COR-L47 (cell line): ENCODE measurements at places on chromosomes 5 and 9.

DNA sequence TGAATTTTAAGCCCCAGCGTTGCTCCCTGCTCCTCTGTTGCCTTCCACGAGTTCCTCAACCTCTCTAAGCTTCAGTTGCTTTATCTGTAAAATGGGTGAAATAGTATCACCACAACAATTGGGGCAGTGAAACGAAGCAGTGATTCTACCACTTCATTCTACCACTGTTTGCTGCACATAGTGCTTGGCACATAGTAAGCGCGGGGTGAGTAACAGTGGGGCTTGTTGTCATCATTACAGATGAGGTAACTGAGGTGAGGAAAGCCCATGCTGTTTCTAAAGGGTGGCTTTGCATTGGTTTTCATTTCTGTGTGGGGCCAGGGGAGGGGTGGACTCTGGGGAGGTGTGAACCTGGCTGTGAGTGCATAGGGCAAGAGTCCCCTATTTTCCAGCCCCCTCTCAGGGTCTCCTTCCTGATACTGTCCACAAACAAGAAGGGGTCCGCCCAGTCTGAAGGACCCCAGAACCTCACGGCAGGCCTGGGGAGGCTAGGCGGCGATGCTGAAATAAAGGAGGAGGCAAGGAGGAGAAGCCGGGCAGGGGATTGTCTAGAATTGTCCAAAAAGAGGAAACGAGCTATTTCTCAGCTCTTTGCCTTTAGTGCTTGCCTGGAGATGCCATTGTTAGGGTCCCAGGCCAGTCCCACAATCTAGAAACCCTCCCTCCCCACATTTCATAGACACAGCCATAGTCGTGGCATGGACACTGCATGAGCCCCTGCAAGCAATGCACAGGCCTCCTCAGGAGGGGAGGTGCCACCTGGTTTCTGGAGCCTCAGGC lies 65.6 kb downstream of the IL6ST start:
- no peak for DNase-seq

DNA sequence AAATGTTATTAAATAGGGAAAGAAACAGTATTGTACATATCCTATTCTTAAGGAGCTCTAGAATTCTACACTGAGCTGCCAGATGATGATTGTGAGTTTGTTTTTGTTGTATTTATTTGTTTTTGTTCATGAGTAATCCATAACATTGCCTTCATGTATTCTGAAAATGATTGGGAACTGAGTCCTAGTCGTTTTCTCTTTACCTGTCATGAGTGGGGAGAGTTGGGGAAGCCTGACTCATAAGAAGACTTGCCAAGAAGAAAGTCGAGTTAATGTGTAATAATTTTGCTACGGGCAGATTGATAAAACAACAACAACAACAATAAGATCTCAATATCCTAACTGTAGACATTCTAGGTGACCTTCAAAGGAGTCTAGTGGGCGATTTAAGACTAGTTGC lies 103.8 kb downstream of the ANKRD55 start:
- DNase-seq = no peak

GRCh38 chr5:58048954-58049353 lies 410.9 kb downstream of the PLK2 start:
- DNase-seq = no peak

DNA sequence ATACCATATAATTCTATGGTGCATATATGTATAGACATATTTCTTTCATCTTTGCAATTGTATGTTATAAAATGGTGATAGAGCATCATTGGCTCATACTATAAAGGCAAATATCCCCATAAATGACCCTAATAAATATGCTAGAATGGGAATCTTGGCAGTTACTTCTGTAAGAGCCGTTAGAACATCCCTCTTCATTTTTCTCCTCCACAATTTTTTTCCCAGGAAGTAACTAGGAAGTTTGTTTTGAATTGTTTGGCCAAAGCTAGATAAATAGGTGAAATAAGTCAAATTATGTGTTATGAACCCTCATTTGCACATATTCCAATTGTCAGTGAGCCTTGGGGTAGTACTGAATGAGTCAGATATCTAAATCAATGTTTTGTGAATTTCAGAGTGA lies 209.9 kb downstream of the ADAMTSL1 start:
- no peak for DNase-seq

- DNase-seq = peak; percentile 2
These were observed 174.7 kb upstream of the PRDM9 start for GRCh38 chr5:23332650-23333251.

- DNase-seq = no peak
These were observed 40.2 kb upstream of the DTWD2 start for GRCh38 chr5:119028575-119028974.

DNA sequence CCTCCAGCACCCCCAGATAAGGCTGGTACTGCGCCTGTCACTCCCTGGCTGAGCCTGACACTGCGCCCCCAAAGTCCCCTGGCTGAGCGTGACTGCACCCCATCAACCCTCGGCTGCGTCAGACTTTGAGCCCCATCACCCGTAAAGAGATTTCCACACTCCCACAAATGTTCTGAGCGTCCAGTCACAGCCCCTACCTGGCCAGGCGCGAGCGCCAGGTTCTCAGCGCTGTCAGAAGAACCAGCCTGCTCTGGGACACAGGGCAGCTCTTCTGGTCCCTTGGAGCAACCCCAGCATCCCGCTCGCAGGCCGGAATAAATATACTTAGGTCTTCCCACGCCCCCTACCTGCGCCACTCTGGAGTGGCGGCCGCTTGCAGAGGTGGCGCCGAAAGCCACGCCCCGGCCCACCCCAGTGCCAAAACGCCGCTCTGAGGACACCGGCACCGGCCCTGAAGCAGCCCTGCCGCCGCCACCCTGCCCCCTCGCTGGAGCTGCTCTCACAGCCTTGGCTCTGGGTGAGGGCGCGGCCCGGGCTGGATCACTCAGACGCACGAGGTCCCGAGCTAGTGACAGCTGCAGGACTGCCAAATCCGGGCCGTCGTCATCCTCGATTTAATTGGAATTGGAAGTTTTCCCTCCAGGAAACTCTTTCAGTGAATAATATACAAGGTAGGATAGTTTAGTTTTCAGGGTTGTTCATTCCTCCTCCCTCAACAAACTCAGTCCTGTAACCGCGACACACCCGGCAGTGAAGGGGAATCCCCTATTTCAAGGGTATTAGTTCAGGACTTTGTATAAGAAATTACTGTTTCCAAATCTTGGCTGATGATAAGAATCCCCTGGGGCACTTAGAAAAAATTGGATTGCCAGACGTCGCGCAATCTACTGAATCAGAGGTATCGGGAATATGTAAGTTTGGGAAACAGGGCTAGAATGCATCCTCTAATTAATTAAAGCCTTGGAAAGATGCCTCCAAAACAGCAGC lies 1.2 kb upstream of the CEMIP2 start:
- DNase-seq = peak; percentile 79

- peak; percentile 52 for DNase-seq
These were observed 33.8 kb downstream of the TGFBI start for GRCh38 chr5:136062366-136063274.

DNA sequence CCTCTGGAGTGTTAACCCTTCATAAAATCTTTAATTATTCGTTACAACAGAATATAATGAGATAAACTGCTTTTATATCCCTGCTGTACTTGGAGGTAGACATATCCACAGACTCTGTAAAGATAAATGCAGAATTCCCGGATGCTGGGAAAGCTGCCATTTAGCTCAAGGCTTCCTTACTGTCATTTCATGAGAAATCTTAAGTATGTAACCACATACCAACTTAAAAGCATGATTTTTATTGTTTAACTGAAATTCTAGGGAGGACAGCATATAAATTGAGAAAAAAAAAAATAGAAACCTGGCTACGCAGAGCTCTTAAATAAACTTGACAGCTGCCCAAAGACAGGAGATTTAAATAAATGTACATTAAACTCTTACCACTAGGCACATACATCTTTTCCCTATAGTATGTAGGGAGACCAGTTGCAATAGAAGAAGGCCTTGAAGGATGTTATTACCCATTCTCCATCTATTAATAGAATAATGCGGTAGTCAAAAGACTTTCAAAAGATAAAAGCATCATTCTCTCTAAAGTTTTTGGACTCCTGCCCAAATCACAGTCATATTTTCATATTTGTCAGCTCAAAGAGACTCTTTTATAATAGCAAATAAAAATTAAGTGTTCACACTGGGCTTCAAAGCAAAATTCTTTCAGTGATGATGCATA lies 373.8 kb downstream of the NDUFS4 start:
- no peak for DNase-seq

- DNase-seq = peak; percentile 26
These were observed 116.9 kb upstream of the ARRDC3 start for GRCh38 chr5:91499943-91500531.

DNA sequence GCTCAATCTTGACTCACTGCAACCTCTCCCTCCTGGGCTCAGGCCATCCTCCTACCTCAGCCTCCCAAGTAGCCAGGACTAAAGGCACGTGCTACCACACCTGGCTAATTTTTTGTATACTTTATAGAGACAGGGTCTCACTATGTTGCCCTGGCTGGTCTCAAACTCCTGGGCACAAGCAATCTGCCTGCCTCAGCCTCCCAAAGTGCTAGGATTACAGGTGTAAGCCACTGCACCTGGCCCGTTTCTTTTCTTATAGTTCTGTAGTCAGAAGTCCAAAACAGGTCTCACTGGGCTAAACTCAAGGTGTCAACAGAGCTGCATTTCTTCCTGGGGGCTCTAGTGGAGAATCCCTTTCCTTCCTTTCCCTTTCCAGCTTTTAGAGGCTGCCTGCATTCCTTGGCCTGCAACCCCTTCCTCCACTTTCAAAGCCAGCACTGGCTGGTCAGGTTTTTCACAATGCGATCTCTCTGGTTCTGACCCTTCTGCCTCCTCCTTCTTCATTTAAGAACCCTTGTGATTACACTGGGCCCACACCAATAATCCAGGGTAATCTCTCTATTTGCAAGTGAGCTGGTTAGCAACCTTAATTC lies 16.3 kb downstream of the IRF1 start:
- DNase-seq = no peak

GRCh38 chr5:132190161-132190817 lies 37.4 kb downstream of the P4HA2 start:
- DNase-seq = peak; percentile 75

DNA sequence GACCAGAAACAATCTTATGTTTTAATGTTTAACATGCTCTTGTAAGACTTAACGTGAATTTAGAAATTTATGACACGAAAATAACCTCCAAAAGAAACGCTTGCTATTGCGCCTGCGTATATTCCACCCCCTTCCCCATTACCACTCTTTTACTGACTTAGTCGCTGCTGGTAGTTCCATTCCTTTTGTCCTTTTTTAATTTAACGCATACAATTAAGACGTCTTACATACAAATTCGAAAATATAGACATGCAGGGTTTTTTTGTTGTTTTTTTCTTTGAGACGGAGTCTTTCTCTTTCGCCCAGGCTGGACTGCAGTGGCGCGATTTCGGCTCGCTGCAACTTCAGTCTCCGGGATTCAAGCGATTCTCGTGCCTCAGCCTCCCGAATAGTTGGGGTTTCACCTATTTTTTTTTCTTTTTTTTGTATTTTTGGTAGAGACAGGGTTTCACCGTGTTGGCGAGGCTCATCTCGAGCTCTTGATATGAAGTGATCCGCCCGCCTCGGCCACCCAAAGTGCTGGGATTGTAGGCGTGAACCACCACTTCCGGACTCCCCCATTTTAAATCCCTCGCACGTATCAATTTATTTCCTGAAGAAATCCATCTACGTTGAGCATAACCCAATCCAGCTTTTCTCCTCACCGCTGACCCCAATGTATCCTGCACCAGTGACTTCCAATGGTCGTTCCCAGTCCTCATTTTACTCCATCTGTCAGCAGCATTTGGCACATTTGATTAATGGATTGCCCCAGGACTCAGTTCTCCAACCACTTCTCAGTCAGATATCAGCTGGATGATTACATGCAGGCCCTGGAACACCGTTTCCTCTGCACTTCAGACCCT lies 684 bp upstream of the MED7 start:
- peak; percentile 51 for DNase-seq

GRCh38 chr5:132110930-132111329 lies 37.3 kb downstream of the CSF2 start:
- no peak for DNase-seq

DNA sequence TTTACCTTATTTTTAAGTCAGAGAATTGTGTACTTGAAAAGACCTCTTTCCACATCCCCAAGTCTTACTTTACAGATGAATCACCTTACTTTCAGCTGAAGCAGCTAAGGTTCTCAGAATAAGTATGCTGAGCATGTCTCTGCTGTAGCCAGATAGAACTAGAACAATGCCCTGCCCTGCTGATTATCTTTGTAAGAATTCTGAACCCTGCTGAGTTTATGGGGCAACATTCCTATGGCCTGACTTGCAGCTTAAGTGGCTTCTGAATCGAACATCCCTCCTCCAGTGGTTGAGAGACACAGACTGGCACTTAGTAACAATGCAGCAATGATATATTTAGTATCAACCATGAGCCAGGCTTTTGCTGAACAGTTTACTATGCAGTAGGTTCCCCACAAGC lies 592.0 kb upstream of the WWC1 start:
- no peak for DNase-seq

DNA sequence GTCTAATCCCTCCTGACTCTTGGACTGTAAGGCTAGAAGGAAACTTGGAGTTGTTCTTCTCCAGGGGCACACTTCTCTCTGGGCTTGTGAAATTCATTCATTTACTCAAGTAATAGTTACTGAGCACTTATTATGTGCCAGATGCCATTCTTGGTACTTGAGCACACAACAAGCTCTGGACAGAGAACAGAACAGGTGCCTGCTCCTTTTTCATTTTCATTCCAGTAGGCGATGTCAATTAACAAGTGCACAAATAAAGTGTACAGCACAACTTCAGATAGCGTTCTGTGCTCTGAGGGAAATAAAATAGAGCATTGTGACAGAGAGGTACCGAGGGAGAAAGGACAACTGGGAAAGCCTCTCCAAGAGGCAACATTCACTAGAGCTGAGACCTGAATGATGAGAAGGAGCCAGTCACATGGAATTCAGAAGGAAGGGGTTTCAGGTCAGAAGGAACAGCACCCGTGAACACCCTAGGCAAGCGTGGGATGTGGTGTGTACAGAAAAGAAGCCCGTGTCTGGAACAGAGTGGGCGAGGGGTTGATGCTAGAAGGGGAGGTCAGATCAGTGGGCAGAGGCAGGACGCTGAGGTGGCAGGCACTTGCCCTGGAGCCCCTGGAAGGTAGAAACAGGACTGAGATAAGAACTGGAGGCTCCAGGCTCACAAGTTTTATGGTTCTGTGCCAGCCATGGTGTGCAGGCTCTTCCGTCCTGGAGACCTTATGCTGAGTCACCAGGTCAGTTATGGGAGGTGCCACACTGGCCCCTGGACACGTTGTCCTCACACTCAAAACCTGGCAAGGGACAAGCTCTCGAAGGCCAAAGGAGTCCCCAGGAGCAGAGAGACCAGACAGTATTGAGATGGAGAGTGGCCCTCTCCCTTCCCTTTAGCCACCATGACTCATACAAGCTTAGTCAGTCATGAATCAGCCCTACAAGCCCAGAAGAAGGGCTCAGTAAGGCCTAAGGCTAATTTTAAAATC lies 7.2 kb upstream of the ABLIM3 start:
- no peak for DNase-seq

GRCh38 chr5:138110266-138110963 lies 26.6 kb downstream of the WNT8A start:
- peak; percentile 82 for DNase-seq

DNA sequence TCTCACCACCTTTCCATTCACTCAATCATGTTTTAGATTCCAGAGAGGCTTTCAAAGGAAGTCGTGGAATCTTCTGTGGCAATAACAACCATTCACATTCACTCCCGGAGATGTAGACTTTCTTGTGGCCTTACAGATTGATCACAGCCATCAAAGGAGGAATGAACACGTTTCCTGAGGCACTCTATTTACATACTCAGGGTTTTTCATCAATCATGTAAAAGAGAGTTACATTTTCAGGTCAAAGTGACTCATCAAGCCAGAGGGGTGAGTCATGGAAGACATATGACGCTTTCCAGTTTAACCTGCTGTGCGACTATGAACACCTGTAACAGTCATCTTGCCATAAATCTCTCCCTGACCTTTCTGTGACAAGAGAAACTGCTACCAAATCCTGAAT lies 39.3 kb upstream of the RAD23B start:
- DNase-seq = no peak
